ENCODE measurements at places on chromosomes 6 and 20. TPM values are rescaled to one million over a fixed set of nuclear protein-coding genes. Genes with fewer than 3 reads are reported as not detected.

DNA sequence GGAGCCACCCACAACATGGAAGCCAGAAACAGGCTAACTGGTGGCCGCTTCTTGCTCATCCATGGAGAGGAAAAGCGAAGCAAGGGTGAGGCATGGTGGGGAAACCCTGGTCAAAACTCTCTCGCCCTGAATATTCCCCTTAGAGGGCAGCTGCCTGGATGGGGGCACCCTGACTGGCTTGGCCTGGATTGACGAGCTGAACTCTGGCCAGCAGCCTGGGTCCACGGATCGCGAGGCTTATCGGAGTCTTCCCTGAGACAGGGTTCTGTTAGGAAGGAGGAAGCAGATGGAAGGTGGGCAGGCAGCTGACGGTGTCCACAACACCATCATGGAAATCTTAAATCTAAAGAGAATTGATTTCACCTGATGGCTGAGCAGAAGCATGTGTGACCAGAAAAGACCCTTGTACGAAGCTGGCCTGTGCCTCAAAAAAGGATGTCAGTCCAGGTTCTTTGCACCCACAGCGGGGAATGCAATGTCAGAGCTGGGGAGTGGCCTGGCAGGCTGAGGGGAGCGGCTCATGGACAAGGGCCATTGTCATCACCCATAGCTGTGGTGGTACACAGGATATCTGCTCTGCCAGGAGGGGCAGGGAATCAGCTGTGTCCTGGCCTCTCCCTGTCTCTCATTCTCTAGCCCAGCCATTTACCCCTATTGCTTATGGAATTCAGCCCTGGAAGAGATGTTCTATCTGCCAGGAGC, 109.4 kb upstream of the SNX9 start:
- no peak for DNase-seq

DNA sequence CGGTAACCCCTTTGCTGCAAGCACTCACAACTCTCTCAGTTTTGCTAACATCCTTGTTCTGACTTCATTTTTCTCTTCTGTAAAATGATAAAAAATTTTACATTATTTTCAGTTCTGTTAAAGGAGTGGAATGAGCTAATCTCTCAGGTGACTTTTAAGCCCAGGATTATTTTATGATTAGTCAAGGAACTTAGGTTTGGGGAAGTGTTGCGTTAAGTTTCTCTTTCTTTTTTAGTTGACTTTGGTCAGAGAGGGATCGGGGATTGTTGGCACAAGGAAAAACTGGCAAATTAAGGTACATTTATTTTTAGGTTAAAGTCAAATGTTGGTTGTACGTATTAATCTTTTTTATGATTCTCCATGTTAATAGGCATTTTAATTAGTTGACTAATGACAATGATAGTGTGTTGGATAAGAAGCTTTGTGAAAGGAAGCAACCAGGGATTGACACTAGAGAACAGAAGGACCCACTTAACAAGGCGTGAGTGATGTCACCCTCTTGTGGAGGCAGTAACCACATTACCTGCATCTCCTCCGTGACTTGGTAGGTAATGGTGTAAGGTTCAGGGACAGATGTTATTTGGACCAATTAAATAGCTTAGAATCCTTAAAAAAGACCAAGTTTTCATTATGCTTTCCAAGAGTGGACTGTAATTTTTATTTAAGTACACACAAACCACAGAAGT, 31.6 kb downstream of the CD83 start:
- no peak for DNase-seq

DNA sequence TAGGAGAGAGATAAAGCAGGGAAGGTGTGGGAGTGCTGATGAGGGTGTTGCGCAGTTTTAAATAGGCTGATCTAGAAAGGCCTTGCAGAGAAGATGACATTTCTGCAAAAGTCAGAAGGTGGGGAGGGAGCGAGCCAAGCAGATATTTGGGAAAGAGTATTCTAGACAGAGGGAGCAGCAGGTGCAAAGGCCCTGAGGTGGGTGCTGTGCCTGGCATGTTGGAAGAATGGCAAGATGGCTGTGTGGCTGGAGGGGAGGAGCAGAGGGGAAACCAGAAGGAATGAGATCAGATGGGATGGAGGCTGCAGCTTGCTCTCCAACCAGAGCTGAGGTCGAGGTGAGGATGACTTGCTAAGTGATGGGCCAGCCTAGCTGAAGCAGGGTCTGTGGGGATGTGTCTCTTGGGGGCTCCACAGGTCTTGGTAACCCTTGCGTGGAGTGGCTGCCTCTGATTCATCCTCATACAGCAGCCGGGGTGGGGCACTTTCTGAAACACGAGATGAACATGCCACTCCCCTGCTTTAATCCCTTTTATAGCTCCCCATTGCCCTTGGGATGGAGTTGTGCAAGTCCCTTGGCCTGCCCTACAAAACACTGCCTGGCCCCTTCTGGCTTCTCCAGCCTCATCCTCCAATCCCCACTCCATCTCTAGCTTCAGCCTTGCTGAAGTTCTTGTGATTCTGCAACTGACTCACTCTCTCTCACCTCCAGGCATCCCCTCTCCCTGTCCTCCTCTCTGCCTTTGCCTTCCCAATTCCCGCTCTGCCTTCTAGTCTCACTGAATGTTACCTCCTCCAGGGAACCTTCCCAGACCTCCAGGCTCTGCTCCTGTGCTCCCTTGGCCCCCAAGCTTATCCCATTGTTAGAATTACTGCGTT, 94.1 kb downstream of the CDH22 start:
- DNase-seq = no peak

GRCh38 chr20:33322456-33322855, 39.4 kb downstream of the BPIFB1 start:
- no peak for DNase-seq

DNA sequence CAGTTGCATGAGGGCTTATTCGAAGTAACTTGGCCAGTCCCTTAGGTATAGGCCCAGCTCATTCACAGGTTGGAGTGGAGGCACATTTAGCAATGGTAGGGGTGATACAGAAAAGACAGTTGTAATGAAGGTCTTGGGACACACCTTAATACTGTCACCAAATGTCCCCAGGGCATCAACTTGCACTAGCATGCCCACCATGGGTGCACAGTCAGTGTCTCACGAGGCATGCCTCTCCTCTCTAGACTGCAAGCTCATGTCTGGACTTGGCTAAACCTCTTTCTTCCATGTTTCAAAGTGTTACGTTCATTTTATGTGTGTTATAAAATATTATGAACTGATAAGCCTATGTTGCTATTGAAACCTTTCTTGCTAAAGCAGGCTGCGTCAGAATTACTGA, 124.0 kb upstream of the ECI2 start:
- no peak for DNase-seq

DNA sequence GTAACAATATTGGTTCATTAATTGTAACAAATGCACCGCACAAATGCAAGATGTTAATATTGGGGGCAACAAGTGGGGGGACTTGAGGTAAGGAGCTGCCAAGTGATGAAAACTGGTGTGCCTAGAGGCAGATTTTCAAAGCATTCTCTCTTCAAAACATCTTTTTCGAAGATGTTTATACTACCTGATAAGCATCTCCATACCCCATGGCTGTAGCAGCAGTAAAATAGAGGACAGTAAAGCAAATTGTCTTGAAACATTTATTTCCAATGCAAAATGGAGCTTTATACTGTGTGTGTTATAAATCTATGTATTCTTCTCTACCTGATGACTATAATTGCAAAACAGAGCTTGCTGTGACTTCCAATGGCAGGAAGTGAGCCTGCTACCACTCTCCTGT, 42.5 kb downstream of the MYLIP start:
- DNase-seq = no peak

- no peak for DNase-seq
These were observed 13.4 kb upstream of the BNIP5 start for GRCh38 chr6:36350082-36350481.

GRCh38 chr6:134472046-134472445, 154.1 kb upstream of the SGK1 start:
- DNase-seq = no peak

- no peak for DNase-seq
These were observed 235.8 kb downstream of the ALDH8A1 start for GRCh38 chr6:134714113-134714512.

DNA sequence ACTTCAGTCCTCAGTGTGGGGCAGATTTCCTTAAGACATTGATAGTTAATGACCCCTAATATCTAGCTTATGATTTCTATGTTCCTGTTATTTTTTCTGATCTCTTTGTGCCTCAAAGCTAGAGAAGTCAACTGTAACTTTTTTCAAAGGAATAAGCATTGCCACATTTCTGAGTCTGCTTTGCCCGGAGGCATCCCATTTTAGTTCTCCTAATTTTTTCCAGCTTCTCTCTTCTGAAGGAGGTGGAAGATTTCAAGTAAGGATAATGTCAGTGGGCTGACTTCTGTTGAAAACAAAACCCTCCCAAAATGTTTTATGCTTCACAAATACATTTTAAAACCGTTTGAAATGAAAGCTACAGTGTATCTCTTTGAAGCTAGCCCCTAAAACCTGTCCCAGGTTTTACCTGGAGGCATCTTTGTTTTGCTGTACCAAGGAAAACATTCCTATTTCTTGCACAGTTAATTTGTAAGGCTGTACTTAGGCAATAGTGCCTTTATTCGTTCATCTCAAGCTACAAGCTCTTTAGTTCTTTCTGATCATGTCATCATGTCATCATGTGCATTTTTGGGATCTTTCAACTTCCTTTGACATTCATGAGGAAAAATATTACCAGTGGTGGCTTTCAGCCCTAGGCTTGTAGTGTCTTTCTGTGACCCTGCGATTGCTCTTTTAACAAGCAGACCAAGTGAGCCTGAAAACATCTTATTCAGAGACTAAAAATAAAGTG, 45.7 kb downstream of the TSPYL4 start:
- DNase-seq = no peak

GRCh38 chr6:79506251-79506650, 31.0 kb downstream of the LCA5 start:
- no peak for DNase-seq

DNA sequence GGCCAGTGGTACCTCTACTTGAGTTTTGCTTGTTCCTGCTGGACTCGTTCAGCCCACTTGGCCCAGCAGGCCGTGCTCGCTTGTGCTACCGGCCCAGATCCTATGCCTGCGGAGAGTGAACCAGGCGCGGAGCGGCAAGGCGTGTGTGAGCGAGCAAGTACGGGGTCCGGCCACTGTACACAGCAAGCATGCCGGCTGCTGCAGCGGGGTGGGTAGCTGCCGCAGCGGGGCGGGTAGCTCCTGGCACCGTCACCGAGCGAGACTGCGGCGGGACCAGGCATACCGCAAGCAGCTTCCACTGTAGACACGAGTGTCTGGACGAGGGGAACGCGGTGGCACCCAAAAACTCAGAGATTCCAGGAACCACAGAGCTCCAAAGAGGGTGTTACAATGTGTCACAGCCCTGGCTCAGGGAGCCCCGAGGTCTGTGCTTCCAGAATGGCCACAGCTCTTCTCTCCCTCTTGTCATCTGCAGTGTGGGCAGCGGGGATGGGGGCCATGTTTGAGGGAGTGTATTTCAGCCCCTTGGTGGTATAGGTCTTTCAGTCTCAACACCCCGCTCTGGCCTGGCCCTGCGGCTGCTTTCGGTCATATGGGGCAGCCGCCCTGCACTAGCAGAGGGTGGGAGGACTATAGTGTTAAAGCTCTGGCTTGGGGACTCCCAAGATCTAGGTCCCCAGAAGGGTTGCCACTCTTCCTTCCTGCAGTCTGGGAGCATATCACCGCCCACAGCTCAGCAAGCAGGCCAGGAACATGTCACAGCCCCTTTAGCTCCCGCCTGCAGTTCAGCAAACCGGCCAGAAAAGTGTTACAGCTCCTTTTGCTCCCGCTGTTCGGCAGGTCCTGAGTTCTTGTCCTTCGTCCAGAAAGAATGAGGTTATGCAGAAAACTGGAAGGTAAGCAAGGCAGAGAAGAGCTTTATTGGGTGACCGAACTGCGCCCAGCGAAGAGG, 6.1 kb upstream of the RWDD1 start:
- peak; percentile 64 for DNase-seq

DNA sequence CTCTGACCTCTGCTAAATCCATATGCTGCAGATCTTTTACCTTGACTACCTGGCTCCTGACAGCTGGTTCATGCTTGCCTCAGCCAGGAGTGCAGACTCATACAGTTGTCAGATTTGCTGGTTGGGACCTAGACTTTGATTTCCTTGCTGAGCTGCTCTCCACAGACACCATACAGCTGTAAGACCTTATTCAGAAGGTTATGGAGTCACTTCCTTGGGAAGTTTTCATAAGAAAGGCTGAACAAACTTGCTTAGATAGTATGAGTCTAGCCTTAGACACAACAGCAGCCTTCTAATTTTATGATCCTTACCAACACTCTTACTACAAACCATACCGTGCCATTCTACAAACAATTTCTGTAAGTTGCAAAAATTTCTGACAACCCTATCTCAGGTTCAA, 102.9 kb downstream of the EDN1 start:
- DNase-seq = no peak

- DNase-seq = no peak
These were observed 483.5 kb downstream of the UTRN start for GRCh38 chr6:144768551-144769075.

DNA sequence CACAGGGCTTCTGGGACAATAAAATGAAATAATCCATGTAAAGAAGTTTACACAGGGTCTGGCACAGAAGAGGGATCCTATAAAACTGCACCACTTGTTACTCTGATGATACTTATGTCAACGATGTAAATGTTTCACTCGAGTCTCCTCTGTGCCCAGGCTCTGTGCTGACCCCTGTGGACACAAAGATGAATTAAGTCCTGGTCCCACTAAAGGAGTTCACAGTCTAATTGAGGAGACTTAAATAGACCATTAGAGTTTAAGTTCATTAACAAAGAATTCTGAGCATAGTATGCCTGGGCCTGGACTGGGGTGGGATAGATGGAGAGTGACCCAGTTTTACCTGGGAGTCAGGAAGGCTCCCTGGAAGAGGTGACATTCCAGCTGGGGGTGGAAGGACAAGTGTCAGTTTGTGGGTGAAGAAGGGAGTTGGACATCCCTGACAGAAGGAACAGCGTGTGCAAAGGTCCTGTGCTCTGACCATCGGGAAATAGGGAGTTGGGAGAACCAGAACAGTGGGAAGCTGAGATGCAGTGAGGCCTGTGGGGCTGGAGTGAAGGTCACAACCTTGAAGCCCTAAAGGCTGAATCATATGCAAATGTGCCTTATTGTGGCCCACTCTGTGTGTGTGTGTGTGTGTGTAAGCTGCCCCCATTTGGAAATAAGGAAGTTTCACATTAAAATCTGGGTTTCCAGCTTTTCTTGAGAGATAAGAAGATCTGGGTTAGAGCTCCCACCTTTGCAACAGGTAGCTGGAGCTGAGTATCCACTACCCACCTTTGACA, 1.1 kb downstream of the OCSTAMP start:
- no peak for DNase-seq

The IER3 gene
- 51.9 TPM for total RNA-seq

The LAMA2 gene
- 45.2 TPM for total RNA-seq

The ZNF831 gene
- total RNA-seq = 0.53 TPM

The IPCEF1 gene
- not detected for total RNA-seq

The OR10C1 gene
- not detected for total RNA-seq

The TTPAL gene
- total RNA-seq = 44.9 TPM

All from ascending aorta (tissue), 2 donors.